ENCODE measurements at places on chromosomes 6 and 20.

DNA sequence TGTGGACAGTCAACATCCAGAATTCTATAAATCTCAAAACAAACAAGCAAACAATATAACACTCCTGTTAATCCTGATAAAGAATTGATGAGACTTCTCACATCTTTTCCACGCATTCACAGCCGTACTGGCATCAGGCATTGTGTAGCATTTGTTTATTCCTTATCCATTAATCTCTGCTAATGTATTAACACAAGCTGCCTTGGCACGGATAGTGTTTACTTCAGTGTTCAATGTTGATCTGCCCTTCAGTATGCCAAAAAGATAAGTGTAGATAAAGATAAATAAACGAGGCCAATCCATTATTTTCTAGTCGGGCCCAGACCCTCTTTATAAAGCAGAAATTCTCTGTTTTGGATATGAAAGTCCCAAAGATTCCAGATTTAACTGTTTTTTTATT is 16.1 kb downstream of the UFL1 start:
- no peak for DNase-seq

GRCh38 chr6:15405129-15406068 is 159.5 kb downstream of the JARID2 start:
- DNase-seq, result no peak

- DNase-seq, result no peak
Observed at GRCh38 chr6:70225055-70225454, 77.8 kb downstream of the COL9A1 start.

- DNase-seq, result peak; percentile 99
Observed at GRCh38 chr6:131627724-131628682, at the start of gene MED23. TSS of gene MED23 (minus strand) at chr6:131628242. CDS start at chr6:131628049, 193 bp downstream.

DNA sequence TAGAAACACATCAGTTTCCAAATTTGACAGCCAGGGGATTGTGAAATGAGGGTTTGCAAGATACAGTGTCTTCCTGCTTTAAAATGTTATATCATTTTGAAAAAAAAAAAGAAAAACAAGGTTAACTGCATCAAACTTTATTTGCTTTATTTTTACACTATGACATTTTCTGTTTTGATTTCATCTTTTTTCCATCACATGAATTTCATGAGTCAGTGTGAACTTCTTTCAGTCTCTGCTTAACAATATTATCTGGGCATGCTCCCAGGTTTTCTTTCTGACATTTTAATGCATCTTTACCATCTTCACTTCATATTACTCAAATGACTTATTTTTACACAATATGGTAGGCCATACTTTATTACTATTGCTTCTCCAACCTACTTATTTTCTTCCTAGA is 1.9 kb downstream of the NCOA7 start:
- DNase-seq, result no peak

Data from effector memory CD8-positive, alpha-beta T cell (primary cell).